ENCODE measurements at places on chromosomes 13 and 19. TPM values are rescaled to one million over a fixed set of nuclear protein-coding genes. Genes with fewer than 3 reads are reported as not detected.

- H3K4me3 ChIP-seq = peak overlapping the region; percentile 67
- peaks cover 65% of the 10 kb centered on the region for H3K4me1 ChIP-seq
- peak overlapping the region; percentile 98 for H3K27ac ChIP-seq
- H3K36me3 ChIP-seq = peaks cover 7% of the 10 kb centered on the region
Measured at GRCh38 chr19:13985771-13986347, 20.3 kb downstream of the RFX1 start.

GRCh38 chr19:48470856-48471255 lies 1.7 kb downstream of the CYTH2 start:
- no peak for DNase-seq
- H3K4me1 ChIP-seq = peaks cover 17% of the 10 kb centered on the region
- no peak overlapping the region for H3K27ac ChIP-seq
- no peaks in the 10 kb centered on the region for H3K27me3 ChIP-seq
- H3K4me3 ChIP-seq = peak overlapping the region; percentile 83
- peaks cover 6% of the 10 kb centered on the region for H3K36me3 ChIP-seq

DNA sequence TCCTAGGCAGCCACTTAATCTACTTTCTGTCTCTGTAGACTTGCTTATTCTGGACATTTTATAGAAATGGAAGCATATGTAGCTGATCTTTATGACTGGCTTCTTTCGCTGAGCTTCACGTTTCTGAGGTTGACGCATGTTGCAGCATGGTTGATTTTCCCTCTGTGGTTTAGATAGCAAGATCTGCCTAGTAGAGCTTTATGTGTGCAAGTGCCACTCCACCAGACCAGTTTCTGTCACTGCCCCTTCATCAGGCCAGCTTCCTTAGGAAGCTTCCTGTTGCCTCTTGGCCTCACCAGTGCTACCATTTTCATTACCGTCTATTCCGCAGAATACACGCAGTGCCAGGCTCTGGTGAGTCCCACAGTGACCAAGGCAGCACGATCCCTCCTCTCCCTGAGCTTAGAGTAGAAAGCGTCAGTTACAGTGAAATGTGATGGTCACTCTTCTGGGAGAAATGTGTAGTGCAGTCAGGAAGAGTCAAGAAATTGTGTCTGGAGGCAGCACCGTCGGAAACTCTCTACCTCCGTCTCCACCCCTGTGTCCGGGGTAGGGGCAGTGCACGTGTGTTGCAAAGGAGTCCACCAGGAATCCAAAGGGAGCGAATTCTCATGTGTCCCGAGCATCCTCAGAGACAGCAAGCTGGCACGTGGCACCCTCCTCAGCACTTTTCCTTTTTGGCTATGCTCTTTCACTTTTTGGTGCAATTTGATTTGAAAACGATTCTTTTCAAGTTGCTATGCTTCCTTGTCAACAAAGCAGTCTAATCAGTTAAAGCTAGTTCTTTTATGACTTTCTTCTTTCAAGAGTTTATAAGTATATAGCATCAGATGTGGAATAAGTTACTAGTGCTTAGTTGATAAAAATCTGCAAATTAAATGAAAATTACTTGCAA lies 45.4 kb upstream of the GPR183 start:
- H3K27me3 ChIP-seq = no peaks in the 10 kb centered on the region
- H3K4me1 ChIP-seq = peaks cover 84% of the 10 kb centered on the region
- H3K27ac ChIP-seq = peak overlapping the region; percentile 84
- DNase-seq = peak; percentile 57

- no peak overlapping the region for H3K4me3 ChIP-seq
- H3K27ac ChIP-seq = no peak overlapping the region
- peaks cover 10% of the 10 kb centered on the region for H3K4me1 ChIP-seq
- H3K36me3 ChIP-seq = peaks cover 26% of the 10 kb centered on the region
Measured at GRCh38 chr13:100124265-100124664, 35.4 kb downstream of the PCCA start.

SGTA gene
- total RNA-seq = 60.8 TPM

GRCh38 chr19:45352471-45352870 lies 11.9 kb downstream of the KLC3 start:
- no peak overlapping the region for H3K4me3 ChIP-seq
- H3K27ac ChIP-seq = no peak overlapping the region
- DNase-seq = no peak

All from activated CD8-positive, alpha-beta T cell treated with anti-CD3 and anti-CD28 coated beads for 36 hours (primary cell).